ENCODE measurements at places on chromosomes 5 and 9.

GRCh38 chr9:93667006-93667405 is 90.6 kb downstream of the PHF2 start:
- no peak for DNase-seq

DNA sequence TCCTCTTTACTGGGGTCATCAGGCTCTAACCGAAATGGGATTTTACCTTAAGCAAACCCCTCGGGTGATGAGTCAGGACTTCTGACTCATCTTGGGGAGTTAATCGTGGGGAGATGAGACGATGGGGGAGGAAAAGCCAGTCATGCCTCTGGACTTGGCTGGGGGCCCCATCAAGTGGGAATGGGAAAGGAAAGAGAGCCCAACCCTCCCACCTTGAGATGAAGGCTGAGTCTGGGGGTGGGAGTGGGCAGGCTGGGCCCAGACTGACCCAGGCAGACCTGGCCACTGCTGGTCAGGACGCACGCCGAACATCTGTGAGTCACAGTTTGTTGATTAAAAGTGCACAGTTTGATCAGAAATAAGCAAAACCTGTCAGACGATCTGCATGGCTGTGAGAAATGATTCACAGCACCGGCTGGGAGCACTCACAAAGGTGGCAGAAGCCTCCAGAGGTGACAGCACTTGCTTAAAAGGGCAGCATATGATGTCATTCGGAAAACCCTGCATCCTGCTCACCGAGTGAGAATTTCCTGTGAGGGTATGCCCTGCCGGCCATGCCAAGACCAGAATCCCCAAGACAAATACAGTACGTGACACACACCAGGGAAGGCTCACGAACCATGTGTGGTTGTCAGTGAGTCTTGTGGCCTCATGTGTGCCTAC is 50.0 kb upstream of the SLC25A51 start:
- peak; percentile 19 for DNase-seq

DNA sequence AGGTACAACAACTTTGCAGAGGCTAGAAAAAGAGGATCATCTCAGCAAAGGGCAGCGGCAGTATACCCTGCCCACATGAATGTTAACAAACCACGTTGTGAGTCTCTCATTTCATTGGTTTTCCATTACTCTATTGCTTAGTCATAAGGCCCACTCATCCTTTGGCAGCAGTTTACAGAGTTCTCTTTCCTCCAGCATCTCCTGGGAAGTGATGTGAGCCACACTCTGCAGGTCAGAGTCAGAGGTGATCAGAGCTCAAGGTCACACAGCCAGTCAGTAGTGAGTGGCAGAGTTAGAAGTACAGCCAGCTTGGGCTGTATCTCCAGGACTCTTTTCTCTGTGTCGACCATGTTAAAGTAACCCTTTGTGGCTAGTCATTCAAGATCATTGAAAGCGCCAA is 599.6 kb upstream of the GRAMD2B start:
- no peak for DNase-seq

DNA sequence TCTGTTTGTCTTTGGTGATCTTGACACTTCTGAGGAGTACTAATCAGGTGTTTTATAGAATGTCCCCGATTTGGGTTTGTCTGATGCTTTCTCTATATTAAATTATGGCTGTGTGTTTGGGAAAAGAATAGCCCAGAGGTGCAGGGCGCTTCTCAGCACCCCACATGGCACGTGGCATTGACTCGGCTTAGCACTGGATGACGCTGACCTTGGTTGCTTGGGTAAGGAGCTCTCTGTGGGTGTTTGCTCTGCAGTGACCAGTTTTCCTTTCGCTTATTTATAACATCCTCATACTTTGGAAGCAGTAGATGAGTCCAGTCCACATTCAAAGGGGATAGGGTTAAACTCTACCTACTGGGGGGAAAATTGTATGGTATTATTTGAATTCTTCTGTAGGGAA is 12.5 kb upstream of the FAM120AOS start:
- DNase-seq, result no peak

GRCh38 chr5:9712506-9712905 is 82.4 kb upstream of the TAS2R1 start:
- DNase-seq, result no peak
